ENCODE measurements at places on chromosomes 6 and 20.
A peak's percentile ranks its signal among the peaks of the same experiment; 100 is the strongest.

GRCh38 chr6:125489579-125490285 is 188.0 kb upstream of the HDDC2 start:
- DNase-seq, result no peak

DNA sequence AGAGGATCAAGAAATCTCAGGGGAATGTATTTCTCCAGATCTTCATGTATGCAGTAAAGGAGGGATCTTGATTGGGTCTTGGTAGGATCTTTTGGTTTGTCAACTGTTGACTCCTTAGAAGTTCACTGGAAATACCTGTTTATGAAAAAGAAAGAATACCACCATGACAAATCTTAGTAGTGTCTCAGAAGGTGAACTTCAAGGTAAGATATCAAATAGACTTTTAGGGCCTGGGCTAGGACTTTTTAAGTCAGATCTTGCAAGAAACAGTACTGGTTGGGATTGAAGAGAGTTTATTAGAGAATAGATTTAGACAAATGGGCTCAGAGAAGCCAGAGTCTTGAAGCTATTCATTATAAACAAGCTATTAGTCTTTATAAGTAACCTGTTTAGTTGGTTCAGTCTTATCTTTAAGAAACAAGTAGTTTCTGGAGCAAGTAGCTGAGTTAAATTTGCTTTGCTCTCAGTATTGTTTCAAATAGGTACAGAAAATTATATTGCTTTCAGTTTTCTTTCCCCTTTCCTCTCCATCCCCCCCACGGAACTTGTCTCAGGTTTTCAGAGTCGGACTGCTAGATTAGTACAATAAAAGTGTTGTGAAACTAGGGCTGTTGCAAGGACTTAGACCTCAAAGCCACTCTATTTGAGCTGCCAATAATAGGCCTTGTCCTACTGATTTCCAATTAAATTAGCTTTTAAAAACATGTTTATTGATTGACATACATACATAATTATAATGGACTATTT is 529.1 kb upstream of the CITED2 start:
- peak; percentile 58 for DNase-seq

DNA sequence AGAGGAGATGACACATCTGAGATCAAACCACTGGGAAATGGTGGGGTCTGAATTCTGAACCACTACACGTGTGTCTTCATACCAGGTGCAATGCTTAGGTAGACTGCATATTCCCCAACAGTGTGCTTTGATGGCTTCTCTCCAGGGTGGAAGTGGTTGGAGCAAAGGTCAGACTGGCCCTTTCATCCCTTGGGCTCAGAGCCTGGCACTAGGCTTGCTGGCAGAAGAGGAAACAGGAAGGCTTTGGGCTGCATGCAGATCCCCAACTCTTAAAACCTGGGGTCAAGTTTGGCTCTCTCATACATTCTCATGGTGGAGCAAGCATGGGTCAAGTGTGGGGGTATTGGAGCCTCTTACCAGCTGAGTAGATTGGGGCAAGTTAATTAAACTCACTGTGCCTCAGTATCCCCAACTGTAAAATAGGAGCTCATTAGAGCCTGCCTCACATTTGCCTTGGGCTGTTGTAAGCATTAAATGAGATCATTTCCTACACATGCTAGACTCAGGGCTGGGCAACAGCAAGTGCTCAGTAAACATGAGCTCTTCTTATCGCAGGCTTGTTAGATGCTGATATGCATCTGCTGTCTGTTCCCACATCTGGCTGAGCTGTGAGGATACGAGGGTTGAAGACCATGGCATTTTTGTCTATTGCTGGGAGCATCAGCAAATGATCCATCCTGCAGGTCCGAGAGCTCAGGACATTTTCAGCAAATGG is 51.6 kb upstream of the FAM83D start:
- no peak for DNase-seq

DNA sequence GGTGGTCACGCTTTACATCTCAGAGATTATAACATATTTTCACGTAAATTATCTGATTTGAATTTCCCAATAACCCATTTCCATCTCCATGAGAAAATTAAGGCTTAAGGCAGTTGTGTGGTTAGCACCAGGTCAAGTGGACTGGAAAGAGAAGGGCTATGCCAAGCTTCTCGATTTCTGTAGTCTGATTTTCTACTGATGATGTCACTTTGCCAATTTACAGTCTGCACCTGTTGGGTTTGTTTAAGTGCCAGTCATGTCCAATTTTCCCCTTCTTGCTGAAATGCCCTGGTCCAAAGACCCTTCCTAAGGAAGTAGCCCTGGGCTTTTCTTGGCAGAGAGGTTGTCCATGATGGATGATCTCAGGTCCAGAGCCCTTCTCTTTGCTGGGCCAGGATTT is 562.3 kb upstream of the BTBD3 start:
- DNase-seq, result no peak

GRCh38 chr6:95551678-95552324 is 25.5 kb upstream of the MANEA start:
- no peak for DNase-seq
